ENCODE measurements at places on chromosomes 12 and 14.

DNA sequence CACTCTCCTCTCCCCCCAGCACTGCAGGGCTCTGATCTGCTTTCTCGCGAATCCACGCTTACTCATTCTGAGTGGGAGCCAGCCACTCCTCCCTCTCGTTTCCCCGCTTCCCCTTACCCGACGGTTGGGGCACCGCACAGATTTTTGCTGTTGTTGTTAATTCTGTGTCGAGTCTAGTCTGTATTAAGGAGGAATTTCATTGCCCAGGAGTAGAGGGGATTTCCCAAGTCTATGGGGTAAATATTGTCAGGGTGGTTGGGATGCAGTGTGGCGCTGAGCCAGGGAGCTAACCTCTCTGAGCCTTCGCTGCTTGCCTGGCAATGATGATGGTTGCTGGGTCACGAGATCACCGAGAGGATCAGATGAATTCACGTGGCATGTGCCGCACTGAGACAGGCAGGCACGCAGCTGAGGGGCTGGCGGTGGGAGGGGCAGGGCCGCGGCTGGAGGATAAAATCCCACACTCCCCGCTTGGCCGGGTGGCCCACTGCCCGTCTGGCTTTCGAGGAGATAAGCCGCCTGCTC is 18.5 kb downstream of the NCOR2 start:
- no peak for DNase-seq

DNA sequence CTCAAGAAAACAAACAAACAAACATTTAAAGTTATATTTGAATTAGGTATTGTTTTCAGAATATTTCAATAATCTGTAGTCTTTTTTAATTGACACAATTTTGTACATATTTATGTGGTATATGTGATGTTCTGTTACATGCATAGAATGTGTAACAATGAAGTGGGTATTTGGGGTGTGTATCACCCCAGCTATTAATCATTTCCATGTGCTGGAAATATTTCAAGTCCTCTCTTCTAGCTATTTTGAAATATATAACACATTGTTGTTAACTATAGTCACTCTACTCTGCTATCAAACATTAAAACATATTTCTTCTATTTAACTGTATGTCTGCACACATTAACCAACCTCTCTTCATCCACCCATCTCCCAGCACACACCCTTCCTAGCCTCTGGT is 32.0 kb upstream of the SIX1 start:
- DNase-seq: no peak

DNA sequence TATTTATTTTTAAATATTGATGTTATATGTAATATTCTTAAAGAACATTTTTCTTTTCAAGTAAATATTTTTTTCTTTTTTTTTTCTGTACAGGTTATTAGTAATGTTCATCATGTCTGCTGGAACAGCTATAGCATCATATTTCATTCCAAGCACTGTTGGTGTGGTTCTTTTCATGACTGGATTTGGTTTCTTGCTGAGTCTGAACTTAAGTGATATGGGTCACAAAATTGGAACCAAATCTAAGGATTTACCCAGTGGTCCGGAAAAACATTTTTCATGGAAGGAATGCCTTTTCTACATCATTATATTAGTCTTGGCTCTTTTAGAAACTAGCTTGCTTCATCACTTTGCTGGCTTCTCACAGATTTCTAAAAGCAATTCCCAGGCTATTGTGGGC is 23.2 kb downstream of the PCNX4 start:
- no peak for DNase-seq

- DNase-seq: no peak
These were observed 94.3 kb downstream of the RFLNA start for GRCh38 chr12:124389138-124389724.

- no peak for DNase-seq
These were observed 86.3 kb downstream of the SLC15A4 start for GRCh38 chr12:128737292-128737966.

DNA sequence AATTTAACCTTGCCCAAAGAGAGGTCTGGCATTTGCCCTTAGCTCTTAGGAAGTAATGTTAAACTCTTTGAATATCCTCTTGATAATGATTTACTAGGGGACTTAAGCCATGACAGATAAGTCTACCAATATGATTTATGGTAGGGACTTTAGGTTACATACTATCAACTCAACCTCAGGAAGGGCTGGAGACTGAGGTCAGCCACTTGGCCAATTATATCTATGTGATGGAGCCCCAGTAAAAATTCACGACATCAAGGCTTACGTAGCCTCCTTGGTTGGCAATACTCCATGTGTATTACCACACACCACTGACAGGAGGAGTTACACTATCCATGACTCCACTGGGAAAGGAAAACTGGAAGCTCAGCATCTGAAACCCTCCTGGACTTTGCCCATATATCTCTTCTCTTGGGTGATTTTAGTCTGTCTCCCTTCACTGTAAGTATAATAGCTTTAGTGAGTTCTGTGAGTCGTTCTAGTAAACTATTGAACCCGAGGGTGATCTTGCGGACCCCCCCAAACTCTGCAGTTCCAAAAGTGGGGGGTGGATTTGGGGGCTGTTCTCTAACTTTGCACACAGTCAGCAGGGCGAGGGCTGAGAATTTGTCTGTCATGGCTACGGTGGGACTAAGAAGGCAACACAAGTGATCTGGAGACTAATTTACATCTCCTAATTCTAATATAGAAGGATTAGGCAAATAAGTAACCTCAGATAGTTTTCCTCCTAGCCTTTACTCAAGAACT is 62.3 kb downstream of the R3HDM2 start:
- DNase-seq: no peak

DNA sequence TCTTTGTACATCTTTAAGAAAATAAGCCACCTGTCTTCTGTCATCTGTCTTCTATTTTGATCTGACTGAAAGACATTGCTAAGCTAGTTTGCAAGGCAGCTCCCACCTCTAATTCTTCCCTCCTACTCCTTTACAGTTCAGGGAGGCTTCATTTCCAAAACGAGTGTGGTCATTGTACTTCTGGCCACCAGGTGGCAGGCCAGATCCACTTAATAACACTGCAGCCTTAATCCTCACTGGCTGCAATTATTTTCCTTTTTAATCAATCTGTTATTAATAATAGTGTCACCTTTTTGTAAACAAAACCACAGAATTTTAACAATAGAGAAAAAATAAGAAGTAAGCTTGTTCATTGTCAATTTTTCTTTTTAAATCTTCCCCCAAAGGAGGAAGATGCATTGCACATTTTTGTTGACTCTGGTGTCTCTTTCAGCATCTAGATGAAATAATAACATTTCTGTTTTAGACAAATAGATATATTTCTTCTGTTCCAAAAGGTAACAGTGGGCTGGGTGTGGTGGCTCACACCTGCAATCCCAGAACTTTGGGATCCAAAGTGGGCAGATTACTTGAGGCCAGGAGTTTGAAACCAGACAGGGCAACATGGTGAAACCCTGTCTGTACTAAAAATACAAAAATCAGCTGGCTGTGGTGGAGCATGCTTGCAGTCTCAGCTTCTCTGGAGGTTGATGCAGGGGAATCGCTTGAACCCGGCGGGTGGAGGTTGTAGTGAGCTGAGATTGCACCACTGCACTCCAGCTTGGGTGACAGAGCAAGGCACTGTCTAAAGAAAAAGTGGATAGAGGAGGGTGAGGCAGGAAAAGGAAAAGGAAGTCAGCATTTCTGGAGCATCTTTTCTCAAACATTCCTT is 23.3 kb downstream of the GABARAPL1 start:
- peak; percentile 31 for DNase-seq

DNA sequence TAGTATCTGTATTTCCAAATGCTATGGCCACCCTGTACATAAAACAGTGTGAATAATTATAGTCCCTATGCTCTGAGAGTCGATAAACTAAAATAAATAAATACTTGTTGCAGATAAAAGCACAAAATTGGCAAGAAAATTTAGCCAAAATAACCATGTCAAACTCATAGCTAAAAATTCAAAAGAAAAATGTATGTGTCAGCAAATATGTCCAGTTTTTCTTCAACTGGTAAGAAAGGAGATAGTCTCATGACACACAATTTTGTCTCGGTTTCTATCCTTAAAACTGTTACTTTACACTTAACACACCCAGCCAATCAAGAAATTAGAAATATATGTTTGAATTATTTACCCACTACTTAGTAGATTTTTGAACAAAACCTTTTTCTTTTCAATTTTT is 145.6 kb upstream of the FSCB start:
- DNase-seq: no peak

- DNase-seq: no peak
These were observed 6.8 kb upstream of the RASAL1 start for GRCh38 chr12:113142173-113142885.
